Right lung (tissue), 10 donors: ENCODE measurements at places on chromosomes 5 and 9. TPM values are rescaled to one million over a fixed set of nuclear protein-coding genes. Genes with fewer than 3 reads are reported as not detected.

GRCh38 chr5:142836048-142836447, 65.9 kb downstream of the ARHGAP26 start:
- DNase-seq = no peak

- no peak for DNase-seq
Observed at GRCh38 chr5:14331386-14331781, 188.2 kb downstream of the TRIO start.

DNA sequence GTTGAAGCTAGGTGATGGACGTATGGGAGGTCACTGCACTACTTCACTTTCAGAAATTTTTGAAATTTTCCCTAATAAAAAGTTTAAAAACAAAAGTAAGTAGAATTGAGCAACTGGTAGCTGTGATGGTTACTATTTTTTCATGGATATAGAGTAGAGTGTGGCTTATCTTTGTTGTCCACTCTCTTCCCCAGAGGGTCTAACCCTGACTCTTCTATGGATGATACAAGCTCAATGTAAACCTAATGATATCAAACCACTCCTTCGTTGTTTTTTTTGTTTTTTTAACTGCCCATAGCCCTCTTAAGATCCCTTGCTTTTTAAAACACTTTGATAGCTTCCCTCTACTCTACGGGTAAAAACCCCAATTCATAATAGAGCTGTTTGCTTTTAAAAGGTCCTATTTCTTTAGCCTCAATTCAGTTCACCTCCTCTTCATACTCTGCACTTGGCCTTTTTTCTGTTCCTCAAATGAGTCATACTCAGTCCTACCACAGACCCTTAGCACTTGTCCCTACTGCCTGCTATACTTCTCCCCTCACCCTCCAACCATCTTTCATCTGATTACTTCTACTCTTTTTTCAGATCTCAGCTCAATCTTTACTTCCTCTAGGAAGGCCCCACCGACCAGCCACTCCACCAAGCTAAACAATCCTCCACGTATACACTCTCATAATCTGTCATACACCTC, 2.6 kb downstream of the HDAC3 start:
- DNase-seq = no peak

The ZCCHC9 gene
- polyA plus RNA-seq = 38.3 TPM

- DNase-seq = no peak
Observed at GRCh38 chr9:112037281-112038016, 137.6 kb downstream of the SUSD1 start.

DNA sequence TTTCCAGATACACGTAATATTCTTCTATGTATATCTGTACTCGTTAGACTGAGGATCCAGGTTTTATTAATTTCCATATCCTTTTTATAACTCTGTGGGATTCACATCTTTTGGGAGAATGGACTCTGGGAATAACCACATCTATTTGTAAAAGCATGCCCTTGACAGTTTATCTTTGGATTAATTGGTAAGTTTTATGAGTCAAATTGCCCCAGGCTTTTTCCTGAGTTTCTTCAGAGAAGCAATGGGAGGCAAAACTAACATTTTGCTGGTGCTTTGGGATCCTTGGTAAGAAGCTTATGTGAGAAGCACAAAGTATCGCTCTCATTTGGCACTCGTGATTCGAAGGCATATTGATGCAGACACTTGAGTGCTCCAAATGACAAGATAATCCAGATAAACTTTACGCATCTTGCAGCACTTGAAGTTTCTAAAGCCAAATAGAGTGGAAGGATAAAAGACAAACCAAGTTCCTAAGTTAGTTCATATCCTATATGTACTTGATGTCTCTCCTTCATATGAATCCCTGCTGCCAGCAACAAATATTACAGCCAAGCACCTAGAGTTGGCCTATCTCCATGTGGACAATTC, 324.7 kb downstream of the TLE4 start:
- no peak for DNase-seq

DNA sequence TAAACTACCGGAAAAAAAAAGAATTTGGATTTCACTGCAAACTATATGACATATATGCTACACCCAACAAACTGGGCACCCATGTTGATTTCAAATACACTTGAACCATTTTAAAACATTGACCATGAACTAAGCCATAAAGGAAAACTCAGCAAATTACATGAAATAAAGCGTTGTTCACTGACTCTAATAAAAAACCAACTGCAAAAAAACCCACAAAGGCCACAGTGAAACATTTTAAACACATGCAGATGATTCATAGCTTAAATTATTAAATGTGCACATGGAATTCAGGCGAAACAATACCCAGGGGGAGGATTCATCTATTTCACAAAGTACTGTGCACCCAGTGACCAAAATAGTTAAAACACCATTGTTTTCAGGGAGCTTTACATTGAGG, 33.3 kb downstream of the MTRR start:
- no peak for DNase-seq

DNA sequence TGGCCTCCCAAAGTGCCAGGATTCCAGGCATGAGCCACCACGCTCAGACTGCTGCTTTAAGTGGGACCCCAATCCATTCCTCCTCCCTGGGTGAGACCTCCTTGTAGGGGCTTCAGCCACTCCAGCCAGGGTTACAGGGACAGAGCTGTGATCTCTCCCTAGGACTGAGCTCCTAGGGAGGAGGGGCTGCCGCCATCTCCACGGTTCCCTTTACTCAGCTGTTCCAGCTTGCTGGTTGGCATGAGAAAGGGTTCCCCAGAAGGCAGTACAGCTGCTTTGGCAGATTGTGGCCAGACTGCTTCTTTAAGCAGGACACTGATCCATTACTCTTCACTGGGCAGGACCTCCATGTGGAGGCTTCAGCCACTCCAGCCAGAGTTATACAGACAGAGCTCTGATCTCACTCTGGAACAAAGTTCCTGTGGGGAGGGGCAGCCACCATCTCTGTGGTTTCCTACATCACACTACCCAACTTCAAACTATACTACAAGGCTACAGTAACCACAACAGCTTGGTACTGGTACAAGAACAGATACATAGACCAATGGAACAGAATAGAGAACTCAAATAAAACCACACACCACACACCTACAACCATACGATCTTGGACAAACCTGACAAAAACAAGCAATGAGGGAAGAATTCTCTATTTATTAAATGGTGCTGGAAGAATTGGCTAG, 7.2 kb downstream of the INSL6 start:
- DNase-seq = no peak
